D721Med (cell line): ENCODE measurements at places on chromosomes 6 and 20.

DNA sequence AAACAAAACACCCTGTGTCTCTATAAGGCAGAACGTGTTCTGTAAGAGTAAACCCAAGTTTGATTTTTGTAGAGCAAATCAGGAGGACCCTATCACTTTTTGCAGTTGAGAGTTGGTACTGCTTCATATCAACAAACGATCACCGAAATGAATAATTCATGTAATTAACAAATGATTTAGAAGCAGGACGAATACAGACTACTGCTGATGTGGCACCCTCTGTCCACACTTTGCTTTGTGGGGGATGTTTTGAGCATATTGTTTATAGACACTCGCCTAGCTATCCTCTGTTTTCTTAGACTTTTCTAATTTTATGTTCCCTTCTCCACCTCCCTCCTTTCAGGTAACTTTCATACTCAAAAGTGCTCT is 1.5 kb downstream of the CD2AP start:
- no peak for DNase-seq

DNA sequence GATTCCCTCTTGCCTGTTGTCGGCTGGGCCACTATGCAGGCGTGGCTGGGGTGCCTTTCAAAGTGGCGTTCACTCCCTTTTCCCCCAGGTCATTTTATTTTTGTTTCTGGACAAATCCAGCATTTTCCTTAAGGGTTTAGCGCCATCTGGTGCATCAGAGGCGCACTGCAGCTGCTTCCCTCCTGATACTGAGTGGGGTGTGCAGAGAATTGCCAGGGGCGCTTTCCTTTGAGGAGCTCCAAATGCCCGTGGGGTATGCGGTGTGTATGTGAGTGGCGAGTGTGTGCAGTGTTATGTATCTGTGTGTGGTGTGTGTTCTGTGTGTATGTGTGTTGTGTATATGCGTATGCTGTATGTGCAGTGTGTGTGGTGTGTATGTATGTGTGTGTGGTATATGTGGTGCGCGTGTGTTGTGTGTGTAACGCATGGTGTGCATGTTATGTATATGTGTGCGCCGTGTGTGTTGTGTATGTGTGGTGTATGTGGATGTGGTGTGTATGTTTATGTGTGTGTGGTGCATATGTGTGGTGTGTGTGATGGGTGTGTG is 100.1 kb upstream of the AGPAT4 start:
- peak; percentile 64 for DNase-seq

DNA sequence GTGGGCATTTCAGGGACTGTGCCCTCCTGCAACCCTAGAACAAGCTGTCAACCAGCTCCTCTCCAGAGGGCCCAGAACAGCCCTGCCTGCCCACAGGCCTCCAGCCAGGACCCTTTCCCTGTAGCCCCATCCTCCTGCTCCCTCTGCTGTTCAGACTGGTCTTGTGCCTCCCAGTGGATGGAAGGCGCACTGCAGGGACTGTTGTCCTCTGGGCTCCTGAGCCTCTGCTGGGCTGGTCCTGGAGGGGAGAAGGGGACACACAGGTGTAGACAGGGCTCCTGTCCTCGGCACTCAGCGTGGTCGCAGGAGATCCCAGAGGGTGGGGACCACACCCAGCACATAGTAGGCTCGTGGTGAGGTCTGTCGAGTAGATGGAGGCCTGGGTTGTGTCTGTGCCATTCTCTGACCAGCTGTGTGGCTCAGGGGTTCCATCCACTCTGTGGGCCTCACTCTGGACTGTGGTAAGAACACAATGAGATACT is 11.5 kb downstream of the ITPR3 start:
- peak; percentile 54 for DNase-seq

DNA sequence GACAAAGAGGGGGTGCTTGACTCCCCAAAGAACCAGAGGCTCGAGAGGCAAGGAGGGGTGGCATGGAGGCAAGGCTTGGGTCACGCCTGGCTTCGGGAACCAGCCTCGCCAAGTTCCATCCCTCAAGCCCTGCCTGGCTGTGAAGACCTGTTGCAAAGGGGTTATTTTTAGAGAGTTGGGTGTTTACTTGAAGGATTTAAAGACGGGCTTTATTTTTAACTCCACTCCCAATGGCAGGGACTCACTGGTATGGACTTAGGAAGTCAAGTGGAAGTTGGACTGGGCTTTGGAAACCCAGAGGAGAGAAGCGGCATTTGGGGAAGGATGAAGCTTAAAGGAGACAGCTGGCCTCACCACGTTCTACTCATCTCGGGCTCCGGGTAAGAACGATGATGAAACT is 43.1 kb downstream of the JPH2 start:
- DNase-seq, result no peak

- DNase-seq, result no peak
Observed at GRCh38 chr20:29443819-29444218, 1813.6 kb upstream of the DEFB115 start.

- no peak for DNase-seq
Observed at GRCh38 chr6:169640351-169640852, 61.4 kb downstream of the WDR27 start.

- DNase-seq, result no peak
Observed at GRCh38 chr20:63746751-63747315, 7.3 kb downstream of the SLC2A4RG start.

GRCh38 chr6:40285535-40285934 is 301.6 kb downstream of the LRFN2 start:
- DNase-seq, result no peak

DNA sequence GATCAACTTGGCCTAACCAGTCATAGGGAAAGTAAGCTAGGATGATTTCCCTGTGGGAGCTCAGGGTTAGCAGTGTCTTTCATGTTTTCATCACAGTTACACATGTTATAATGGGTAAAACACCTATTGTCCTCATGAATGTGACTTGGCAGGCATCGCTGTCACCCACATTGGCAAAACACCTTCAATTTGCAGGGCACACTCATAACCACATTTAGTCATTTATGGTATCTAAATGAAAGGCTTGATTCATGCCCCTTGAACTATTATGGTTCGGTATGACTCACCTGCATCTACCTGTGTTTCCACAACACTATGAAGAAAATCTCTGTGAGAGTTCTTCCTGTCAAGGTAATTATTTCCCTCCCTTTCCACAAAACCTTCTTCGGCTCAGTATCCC is 49.2 kb downstream of the FRK start:
- DNase-seq, result no peak
